ENCODE measurements at places on chromosomes 11 and 22.

DNA sequence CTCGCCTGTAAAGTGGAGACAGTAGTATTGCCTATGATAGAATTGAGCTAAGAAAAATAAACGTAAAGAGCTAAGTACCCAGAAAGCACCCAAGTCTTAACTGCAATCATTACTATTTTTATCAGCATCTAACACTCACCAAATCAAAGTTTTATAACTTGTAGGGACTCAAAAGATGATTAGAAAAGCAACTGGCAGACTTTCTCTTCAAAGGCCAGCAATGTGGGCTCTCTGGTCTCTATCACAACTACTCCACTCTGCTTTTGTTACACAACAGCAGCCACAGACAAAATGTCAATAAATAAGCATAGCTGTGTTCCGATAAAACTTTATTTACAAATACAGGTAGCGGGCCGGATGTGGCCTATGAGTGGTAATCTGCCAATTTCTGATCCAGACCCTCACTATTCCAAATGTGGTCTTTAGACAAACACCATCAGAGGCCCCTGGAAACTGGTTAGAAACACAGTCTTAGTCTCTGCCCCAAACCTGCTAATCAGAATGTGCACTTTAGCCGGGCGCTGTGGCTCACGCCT, 8.2 kb downstream of the TPST2 start:
- DNase-seq: no peak

- no peak for DNase-seq
These were observed 52.2 kb downstream of the JAM3 start for GRCh38 chr11:134120921-134121526.

- no peak for DNase-seq
These were observed 143.6 kb downstream of the WNT11 start for GRCh38 chr11:76062733-76063132.

GRCh38 chr22:50723991-50724390, 14.0 kb upstream of the ACR start:
- no peak for DNase-seq

DNA sequence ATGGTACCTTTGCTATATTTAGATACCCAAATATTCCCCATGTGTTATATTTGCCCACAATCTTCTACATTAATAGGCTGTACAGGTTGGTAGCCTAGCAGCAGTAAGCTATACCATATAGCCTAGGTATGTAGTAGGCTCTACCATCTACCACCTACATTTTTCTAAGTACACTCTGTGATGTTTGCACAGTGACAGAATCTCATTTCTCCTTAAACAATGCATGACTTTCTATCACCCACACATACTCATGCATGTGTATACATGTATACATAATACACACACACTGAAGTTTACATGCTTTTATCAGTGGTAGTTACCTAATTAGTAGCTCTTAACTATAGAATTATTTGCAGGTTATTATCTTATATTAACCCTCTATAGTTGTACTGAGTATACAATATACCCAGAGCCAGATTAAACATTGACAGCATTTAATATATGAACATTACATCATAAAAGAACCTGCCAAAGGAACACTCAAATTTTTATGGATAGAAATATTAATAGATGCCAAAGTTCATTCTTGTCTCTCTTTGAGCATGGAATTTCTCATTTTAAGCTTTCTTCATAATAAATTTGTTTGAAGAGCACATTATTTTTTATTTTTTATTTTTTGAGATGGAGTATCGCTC, 51.4 kb downstream of the ELP4 start:
- no peak for DNase-seq

DNA sequence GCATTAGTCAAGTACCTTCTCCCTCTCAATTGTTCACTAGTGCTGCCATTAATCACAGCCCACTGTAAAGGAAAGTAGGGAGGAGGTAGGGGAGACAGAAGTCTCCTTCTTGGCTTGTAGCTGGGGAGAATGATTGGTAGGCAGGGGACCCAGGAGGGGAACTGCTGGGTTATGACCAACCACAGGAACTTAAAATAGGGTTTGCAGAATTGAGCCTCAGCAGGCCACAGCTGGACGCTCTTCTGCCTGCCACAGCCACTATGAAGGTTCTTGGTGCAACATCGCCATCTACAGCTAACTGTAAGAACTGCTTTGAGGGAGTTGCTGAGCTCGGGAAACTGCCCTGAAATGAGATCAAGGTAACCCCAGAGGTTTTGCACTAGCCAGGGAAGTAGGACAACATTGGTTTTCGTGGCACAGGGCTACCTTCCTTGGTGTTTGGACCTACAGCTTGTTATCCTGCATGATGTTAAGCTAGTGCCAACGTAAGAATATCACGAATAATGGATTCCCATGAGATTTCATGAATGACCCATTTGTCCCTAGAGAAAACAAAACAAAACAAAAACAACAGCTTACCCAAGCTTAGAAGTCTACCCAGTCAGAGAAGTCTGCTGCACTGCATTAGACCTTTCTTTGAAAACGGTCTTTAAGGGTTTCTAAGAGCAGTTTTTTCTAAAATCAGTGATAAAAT, 787.1 kb upstream of the API5 start:
- DNase-seq: no peak

DNA sequence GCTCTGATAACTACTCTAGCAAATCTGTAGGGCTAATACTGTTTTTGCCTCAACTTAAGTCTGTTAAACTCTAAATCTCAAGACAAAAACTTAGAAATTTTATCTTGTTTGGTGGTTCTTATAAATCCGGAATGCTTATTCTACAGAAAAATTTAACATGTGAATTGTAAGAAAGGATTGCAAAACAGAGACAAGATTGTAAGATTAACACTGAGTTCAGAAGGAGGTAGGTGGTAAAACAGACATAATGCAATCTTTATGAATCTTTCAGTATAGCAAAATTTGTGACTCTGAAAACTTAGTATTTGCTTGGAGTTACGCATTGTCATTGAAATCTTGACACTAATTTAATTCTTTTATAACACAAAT, 263.9 kb downstream of the SBF2 start:
- no peak for DNase-seq

DNA sequence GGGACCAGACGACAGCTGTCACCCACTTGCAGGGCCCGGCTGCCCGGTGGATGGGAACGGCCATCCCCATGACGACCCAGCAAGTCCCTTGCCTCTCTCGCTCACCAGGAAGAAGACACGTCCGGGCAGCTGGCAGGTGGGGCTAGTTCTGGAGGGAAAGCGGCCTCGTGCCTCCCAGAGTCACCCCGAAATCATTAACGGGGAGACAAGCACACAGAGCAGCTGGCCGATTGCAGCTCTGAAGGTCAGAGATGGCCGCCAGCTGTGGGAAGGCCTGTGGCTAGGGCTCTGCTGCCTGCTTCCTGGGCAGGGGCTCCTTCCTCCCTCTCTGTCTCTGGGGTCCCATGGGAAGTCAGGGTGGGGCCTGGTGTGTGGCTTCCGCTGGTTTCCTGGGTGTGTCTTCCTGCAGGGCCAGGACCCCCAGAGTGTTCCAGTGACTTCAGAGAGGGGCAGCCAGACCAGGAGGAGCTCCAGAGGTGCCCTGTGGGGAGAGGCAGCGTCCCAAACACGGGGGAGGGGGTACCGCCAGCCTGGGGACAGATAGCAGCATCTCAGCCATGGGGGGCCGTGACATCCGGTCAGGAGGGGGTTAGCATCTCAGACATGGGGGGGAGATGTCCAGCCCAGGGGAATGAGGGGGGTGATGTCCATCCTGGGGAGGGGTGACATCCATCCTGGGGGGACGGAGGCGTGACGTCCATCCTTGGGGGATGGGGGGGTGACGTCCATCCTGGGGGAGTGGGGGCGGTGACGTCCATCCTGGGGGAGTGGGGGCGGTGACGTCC, 114.9 kb downstream of the KCNQ1 start:
- no peak for DNase-seq

GRCh38 chr11:95884376-95884775, 39.5 kb downstream of the MTMR2 start:
- DNase-seq: no peak

GRCh38 chr11:62856333-62856895, 17.0 kb upstream of the WDR74 start:
- no peak for DNase-seq

- DNase-seq: no peak
These were observed 2.1 kb downstream of the TRAF6 start for GRCh38 chr11:36507824-36508489.

DNA sequence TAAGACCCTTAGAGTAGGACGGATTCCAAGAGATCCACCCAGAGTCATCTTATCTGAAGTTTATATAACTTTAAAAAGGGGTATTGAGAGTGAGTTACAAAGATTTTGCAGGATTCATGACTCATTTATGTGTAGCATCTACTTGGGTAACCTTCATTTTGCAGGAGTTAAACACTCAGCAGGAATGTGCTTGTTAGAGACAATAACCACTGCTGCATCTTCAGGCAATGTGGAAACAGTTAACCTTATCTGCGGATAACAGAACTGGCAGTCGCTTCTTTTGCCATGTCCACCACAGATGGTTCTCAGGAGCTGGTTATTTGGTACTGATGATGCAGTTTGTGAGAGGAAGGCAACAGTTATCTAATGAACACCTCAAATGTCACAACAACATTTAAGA, 417.9 kb upstream of the DDI1 start:
- DNase-seq: no peak

DNA sequence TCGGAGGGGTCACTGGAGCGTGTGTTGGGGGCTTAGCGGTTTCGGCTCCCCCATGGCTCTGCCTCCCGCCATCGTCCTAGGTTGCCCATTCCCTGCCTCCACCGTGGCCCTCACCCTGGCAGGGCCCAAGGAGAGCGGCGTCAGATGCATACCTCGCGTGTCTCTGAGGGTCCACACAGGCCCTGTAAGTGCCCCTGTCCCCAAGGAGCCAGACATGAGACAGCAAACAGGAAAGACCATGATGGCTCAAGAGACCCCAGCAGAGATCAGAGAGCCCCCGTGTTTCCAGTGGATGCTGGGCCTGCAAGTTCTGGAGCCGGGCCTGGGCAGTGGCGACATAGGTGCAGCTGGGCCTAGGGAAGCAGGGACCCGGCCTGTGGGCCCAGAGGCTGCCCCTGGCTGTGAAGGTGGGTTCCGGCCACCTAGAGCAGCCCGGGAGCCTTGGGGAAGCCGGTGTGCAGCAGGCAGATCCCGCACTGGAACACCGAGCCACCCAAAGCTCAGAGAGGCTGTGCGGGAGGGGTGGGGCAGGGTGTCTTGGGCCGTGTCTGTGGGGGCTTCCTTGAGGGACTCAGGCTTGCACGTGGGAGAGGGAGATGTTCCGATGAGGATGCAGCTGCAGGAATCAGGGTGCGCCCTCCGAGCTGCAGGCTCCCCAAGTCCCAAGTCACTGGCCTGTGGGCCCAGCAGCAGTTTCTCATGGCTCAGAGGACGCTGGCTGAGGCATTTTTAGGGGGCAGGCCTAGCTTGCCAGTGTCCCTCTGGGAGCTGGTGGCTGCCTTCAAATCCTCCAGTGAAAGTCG, 126.4 kb downstream of the KCNQ1OT1 start:
- DNase-seq: no peak

DNA sequence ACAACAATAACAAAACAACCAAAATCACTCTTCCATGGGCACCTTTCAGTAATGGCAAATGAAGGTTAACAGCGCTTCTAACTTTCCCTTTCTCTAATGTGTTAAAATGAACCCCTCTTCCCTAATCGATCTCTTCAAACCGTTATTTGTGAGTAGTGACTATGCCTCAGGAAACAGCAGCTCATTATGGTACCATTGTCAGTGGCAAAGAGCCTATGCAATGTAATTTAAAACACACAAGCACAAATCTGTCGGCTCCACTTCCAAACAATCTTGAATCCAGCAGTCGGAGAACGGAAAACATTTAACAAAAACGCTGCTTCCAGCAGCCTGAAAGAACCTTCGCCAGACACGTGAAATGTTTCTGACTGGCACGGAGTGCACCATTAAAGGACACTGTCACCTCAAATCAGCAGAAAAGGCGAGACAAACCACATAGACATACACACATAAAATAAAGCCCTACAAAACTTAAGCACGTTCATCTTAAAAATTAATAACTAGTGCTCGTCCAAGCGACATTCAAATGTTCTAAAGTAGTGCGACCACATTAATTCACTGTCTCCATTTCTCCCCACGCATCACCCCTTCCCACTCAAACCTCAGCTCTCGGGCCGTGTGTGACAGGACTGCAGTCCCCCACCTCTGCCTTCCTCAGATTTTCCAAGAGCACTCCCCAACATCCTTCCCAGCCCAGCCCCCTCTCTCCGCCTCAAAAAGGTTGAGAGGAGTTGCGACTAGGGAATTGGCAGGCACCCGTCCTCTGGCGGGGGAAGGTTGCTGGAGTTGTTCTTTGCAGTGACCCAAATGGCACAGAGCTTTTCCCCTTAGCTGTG, 748 bp downstream of the RAB30 start:
- no peak for DNase-seq

- DNase-seq: no peak
These were observed 11.8 kb upstream of the TPST2 start for GRCh38 chr22:26601726-26602125.

DNA sequence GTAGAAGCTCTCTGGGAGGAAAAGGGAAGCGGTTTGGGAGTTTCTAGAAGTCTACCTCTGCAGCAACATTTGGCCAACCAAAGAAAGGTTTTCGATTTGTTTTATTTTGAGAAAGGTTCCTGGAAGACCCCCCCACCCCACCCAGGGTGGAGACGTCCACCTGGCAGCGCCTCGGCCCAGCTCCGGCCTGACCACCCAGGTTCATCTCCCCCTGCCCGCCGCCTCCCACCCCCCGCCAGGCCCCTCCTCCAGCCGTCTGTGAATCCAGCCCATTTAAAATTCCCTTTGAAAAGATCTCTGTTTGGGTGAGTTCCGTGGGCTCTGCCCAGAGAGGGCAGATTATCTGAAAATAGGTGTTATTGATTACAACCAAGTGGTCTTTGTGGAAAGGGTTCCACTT, 43.3 kb downstream of the KCNJ1 start:
- DNase-seq: no peak

DNA sequence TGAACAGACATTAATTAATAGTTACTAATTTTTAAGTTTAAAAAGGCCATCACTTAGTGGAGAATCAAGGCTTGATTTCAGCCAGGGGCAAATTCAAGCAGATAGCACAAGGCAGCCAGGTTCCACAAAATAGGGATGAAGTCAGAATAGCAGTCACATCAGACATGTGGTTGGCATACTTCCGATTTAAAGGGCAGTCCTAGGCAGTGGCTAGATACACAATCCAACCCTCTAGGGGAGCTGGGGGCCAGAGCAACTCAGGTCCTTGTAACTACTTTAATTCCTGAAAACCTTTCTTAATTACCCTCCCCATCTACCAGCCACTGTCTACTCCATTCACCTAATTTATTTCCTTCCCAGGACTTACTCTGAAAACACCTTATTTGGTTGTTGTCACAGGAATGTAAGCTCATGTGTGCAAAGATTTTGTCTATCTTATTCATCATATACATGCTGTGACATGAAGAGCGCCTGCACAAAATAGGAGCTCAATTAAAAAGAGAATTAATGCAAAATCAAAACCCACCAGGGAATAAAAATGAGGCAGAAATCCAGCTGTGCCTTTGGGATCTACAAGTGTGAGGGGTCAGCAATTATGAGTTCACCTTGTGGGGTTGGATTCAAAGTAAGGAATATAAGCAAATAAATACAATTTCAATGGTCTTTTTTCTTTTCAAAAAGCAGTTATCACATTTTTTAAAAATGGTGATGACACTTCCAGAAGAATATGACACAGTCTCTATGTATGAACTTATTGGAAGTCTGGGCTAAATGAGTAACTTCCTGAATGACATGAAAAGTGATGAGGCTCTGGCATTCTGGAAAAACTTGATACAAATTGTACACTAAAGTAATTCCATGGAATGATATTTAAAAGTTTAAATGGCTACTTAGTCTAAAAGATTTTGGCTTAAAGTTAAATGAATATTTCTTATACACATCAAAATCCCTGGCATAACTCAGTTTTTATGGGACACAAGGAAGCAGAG, 53.8 kb downstream of the COPB1 start:
- DNase-seq: no peak
